ENCODE measurements at places on chromosomes 2 and 18.
A peak's percentile ranks its signal among the peaks of the same experiment; 100 is the strongest.

DNA sequence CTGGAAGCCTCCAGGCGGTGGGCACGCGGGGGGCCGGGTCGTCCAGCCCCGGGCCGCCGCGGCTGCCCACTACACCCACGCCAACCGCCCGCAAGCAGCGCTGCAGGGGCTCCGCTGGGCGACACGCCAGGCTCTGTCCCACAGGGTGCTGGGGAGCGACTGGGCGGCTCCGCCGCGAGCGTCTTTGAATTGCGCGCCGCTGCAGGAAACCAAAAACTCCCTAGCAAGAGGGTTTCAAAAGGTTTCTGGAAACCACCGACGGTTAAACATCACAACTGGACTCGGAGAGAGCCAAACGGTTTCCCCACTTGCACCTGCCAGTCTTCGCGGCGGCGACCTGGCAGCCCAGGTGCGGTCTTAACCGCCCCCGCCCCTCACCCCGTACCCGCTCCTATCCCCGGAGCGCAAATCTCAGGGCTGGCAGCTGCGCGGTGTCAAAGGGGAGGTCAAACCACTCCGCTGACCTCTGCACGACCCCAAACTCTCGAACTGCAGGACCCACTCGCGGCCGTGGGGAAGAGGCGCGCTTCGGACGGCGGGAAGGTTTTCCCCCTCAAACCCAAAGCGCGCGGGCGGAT lies 1.0 kb downstream of the CXCR4 start:
- DNase-seq = no peak

GRCh38 chr2:241598487-241598886 lies 38.5 kb downstream of the THAP4 start:
- no peak for DNase-seq

DNA sequence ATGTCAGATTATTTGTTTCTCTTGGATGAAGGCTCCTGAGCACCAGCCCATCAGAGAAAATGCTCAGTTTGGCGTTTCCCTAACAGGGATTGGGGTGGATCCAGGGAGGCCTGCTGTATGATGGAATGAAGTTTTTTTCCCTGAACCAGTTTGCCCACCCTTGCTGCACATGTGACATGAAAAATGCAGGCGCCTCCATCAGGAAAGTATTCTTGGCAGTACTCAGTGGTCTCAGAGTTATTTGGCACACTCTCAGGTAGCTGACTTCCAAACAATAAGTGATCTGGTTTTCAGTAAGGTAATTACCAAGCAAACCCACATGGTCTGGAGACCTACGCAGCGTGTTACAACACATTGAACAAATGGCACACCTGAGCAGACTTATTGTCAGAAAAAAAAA lies 254.9 kb downstream of the PAX3 start:
- no peak for DNase-seq

DNA sequence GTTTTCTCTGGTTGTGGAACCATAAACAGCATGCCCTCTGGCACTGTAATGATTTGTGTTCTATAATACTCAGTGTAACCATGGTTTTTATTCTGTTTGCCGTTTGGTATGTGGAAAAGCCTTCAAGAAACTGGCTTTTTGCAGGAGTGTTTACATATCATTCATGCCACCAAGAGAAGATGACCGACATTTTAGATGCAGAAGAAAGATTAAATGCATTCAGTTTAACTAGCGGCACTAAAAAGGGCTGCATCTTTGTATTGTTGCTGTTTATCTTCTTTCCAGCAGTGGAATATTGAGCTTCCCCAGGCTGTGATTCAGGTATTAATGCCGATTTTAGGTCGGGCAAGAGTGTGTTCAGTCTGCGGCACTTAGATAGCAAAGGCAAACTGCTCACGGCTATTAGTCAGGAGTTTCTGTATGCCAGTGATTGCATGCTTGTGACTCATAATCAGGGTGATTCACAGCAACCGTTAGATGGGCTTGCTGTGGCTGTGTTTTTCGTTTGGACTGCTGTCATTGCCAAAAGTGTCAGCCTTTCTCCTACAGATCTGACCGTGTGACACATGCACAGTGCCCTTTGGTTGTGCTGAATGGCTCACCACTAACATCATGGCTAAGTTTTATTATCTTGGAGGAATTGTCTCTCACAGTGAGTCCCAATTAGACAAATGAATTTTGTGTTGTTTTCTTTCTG lies 479.7 kb downstream of the PARD3B start:
- DNase-seq = peak; percentile 85

- DNase-seq = no peak
Measured at GRCh38 chr18:40907842-40908241, 1047.2 kb upstream of the PIK3C3 start.

- no peak for DNase-seq
Measured at GRCh38 chr2:145108959-145109710, 589.2 kb upstream of the ZEB2 start.

DNA sequence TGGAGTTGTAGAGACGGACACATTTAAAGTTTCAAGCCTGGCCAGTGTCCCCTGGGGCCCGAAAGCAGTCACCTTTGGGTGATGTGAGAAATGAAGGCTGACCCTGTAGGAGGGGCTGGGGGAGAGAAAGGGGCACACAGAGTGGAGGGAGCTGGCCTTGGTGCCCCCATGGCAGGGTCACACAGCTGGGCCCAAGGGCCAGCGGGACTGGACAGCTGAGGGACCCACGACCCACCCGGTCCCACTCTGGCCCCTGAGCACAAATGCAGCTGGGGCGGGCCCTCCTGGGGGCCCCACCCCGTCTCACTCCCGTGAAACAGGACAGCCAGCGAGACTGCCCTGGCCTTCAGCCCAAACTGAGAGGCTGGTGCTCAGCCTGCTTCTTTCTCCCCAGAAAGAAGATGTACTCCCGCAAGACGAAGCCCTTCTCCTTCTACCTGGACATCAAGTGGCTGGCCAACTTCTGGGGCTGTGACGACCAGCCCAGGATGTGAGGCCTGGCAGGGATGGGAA lies 6.1 kb downstream of the AGXT start:
- no peak for DNase-seq

DNA sequence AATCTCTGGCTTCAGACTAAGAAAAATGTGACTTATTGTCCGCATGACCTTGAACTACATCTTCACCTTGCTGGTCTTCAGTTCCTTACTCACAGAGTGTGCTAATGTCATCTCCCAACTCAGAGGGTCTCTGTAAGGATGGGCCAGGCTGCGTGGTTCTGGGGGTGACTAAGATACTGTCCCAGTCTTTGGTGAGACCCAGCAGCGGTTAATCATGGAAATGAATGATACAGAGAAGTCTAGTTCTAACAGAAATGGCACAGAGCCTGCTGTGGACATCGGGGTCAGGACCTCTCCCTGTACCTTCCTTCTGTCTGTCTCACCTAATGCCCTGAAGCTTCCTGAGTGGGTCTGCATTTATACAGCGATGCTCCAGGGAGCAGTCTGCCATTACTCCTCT lies 662.7 kb upstream of the HS6ST1 start:
- no peak for DNase-seq

DNA sequence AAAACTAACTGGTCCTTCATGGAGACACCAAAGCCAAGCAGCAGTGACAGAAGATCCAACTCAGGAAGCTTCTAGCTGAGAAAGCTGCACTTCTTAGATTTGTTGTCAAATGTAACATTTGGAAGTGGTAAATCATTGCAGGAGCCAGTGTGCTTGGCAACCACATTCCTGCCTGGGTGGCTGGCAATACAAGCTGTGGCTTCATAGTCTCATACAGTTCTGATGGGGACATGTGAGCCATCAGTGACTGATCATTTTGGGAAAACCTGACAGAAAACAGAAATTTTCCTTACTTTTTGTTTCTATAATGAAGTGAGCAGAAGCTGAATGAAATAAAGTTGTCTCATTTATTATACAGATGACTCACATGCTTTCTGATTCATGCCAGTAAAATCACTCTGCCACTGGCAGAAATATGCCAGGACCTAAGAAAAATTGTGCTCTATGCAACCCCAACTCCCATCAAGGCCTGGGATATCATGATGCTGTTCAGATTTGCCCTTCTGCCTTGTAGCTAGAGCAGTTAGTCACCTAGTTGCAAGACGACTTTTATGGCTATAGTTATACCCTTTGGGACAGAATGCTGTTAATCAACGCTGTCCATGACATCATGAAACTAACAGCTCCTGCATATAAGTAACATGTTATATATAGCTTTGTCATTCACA lies 508.1 kb downstream of the ADCYAP1 start:
- DNase-seq = no peak

DNA sequence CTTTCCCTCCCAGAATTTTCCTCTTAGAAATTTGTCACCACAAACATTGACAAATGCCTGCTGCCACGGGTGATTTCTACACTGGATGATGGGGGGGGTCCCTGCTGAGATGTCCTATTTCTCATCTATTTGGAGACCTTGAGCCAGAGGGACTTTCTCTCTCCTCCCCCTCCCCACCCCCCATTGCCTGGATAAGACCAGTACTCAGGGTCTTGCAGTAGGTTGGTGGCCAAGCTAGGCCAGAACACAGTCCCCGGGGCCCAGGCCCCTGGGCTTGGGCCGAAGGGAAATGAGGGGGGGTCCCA lies 560 bp upstream of the DUSP2 start:
- DNase-seq = no peak

- no peak for DNase-seq
Measured at GRCh38 chr2:11396467-11397445, 52.3 kb upstream of the ROCK2 start.

DNA sequence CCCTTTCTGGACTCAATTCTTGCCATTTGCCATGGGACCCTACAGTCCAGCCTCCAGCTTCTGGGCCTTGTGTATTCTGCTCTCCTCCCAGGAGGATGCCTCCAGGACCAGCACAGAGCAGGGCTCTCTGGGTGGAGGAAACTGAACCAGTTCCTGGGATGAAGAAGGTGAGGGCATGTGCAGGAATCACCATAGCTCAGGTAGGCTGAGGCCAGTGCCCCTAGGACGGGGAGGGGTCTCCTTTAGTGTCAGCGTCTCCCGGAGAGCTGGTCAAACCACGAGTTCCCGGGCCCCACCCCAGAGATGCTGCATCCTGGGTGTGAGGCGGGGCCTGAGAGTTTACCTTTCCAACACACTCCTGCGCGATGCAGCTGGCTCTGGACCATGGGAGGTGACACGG lies 5.8 kb upstream of the PRELID3A start:
- DNase-seq = no peak

- no peak for DNase-seq
Measured at GRCh38 chr2:176127774-176128072, 1.8 kb upstream of the HOXD8 start.

DNA sequence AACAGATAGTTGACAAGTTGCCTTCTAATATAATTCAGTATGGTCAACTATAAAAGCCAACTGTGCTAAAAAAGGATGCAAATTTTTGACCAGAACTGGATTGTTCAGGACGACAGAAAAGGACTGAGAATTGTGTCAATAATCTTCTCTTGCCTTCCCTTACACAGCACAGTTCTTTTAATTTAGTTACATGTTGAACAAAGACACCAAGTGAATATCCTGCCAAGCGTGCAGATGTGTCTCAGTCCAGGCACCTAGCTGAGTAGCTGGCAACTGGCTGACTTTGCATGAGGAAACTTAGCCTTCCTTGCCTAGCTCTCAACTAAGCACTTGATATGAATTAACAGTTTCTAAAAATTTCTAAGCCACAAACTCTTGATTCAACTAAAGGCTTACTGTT lies 801.4 kb downstream of the BCL11A start:
- no peak for DNase-seq

GRCh38 chr2:106960683-106961161 lies 74.8 kb upstream of the ST6GAL2 start:
- DNase-seq = no peak

DNA sequence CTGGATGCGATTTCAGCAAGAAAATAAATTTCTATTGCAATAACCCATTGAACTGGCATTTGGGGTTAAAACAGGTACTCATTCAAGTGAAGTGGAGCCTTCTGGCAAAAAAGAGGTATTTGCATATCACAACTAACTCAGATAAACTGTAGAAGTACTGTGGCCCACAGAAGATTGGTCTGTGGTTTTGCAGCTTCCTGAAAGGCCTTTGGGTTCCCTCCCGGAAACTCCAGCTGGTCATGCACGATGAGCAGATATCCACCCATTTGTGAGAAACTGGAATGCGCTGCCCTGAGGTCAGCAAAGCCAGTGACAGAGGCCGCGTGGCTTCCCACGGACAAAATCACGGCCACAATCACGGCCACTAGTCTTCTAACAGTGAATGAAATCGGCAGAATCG lies 106.3 kb downstream of the EPHA4 start:
- DNase-seq = no peak

DNA sequence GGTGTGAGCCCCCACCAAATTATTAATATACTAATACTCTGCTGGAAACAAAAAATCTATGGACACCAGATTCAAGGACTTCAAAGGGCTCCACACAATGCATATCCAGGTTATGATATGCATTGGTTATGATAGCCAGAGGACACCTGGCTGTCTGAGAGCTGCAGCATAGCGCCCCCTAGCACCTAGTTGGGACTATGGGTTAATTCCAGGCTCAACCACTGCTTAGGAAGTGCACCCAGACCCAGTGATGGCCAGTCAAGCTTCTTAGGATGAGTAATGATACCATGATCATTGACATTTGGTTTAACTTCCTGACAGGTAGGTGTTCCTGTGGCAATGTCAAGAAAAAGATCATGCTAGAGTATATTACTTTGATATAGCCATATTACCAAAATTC lies 3.8 kb upstream of the FRZB start:
- no peak for DNase-seq

DNA sequence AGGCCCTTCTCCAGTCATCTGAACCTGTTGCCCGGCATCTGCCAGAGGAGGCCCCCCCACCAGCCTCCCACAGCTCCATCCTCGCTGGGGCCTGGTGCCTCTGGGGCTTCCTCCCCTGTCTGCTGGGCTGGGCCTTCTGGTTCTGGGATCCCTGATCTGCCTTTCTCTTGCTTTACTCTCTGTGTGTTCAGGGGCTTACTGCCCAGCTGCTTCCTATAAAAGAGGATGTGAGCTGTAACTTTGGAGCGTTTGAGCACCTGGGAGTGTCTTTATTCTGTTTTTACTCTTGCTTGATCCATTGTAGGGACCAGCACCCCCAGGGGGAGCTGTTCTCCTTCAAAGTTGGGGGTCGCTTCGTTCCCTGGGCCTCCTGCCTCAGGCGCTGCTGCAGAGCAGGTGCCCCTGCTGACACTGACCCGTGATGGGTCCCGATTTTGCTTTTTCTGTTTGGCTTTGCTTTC lies 23.1 kb upstream of the FAHD2A start:
- DNase-seq = no peak

- DNase-seq = no peak
Measured at GRCh38 chr2:232937278-232937906, 67.3 kb downstream of the SNORC start.

GRCh38 chr18:76314496-76314895 lies 180.5 kb downstream of the ZNF516 start:
- no peak for DNase-seq

GRCh38 chr18:58316396-58317342 lies 272.6 kb downstream of the NEDD4L start:
- no peak for DNase-seq

- DNase-seq = no peak
Measured at GRCh38 chr2:157890969-157891642, 15.0 kb upstream of the ACVR1 start.

- no peak for DNase-seq
Measured at GRCh38 chr2:180038997-180039396, 31.9 kb upstream of the CWC22 start.

GRCh38 chr2:82837588-82838304 lies 1621.3 kb downstream of the SUCLG1 start:
- peak; percentile 53 for DNase-seq

- DNase-seq = no peak
Measured at GRCh38 chr2:46470114-46470628, 9.2 kb upstream of the TMEM247 start.
